ENCODE measurements at places on chromosomes 5 and 9.
A peak's percentile ranks its signal among the peaks of the same experiment; 100 is the strongest.

GRCh38 chr5:39947657-39948056 lies 522.9 kb upstream of the DAB2 start:
- no peaks in the 10 kb centered on the region for H3K27me3 ChIP-seq
- no peak overlapping the region for H3K4me3 ChIP-seq
- DNase-seq = no peak
- peaks cover 3% of the 10 kb centered on the region for H3K4me1 ChIP-seq

- H3K27ac ChIP-seq = no peak overlapping the region
- no peak for DNase-seq
- H3K4me3 ChIP-seq = no peak overlapping the region
Measured at GRCh38 chr5:174518512-174518911, 205.9 kb upstream of the MSX2 start.

GRCh38 chr5:160747987-160748386 lies 104.0 kb downstream of the ATP10B start:
- no peak for DNase-seq
- H3K4me1 ChIP-seq = no peaks in the 10 kb centered on the region
- peaks cover 3% of the 10 kb centered on the region for H3K27me3 ChIP-seq

GRCh38 chr5:149913436-149914419 lies 30.9 kb downstream of the PDE6A start:
- H3K27ac ChIP-seq = no peak overlapping the region
- no peak for DNase-seq
- H3K4me1 ChIP-seq = no peaks in the 10 kb centered on the region
- H3K36me3 ChIP-seq = no peaks in the 10 kb centered on the region
- peaks cover 8% of the 10 kb centered on the region for H3K27me3 ChIP-seq
- H3K4me3 ChIP-seq = no peak overlapping the region

GRCh38 chr5:151213803-151214613 lies 9.9 kb downstream of the CCDC69 start:
- no peaks in the 10 kb centered on the region for H3K27me3 ChIP-seq
- peaks cover 38% of the 10 kb centered on the region for H3K36me3 ChIP-seq
- peak overlapping the region; percentile 88 for H3K4me3 ChIP-seq
- DNase-seq = peak; percentile 86
- peaks cover 88% of the 10 kb centered on the region for H3K4me1 ChIP-seq

DNA sequence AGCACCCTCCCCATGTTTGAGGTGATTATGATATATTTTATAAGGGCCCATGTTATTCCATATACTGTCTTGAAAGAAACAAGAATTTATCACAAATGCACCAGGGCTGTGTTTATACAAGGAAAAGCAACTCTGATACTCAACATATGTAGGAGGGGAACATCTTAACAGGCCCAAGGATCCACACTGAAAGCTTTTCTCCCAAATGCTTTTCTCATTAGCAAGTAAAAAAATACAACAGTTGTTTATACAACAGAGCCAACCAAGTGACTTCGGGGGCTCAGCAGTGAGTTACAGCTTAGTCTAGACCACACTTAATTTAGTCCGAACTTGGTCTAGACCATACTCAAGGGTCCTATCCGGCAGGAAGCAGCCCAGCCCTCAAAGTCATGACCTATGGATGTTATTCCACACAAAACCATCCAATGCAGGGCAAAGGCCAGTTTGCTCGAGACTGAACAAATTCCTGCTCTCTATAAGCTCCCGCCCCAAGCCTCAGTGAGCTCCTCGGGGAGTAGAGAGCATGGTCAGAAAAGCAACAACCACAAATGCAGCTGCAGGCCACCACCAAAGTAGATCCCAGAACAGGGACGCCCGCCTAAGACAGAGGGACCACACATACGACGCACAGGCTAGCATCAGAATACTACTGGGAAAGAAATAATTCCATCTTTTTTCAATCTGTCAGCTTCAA lies 6.8 kb downstream of the GZMK start:
- peaks cover 48% of the 10 kb centered on the region for H3K4me1 ChIP-seq
- no peak overlapping the region for H3K27ac ChIP-seq
- H3K27me3 ChIP-seq = no peaks in the 10 kb centered on the region
- no peak overlapping the region for H3K4me3 ChIP-seq
- H3K36me3 ChIP-seq = peaks cover 3% of the 10 kb centered on the region

- no peak for DNase-seq
- H3K27ac ChIP-seq = no peak overlapping the region
- H3K36me3 ChIP-seq = no peaks in the 10 kb centered on the region
- H3K4me3 ChIP-seq = no peak overlapping the region
- H3K4me1 ChIP-seq = peaks cover 15% of the 10 kb centered on the region
- H3K27me3 ChIP-seq = peaks cover 11% of the 10 kb centered on the region
Measured at GRCh38 chr9:136850866-136851775, 1.0 kb upstream of the MAMDC4 start.

DNA sequence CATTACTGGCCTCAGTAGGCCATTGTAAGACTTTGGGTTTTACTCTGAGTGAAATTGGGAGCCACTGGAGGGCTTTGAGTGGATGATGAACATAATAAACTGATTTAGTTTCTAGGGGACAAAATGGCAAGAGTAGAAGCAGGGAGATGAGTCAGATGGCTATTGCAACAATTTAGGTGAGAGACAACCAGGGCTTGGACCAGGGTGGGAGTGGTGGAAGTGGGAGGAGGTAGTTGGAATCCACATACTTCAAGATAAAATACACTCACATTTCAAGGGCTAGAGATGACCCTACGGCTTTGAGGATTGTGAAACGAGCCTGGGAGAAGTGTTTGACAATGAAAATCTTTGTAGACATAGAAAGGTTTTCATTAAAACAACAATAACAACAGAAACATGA lies 136.3 kb downstream of the ACTBL2 start:
- no peaks in the 10 kb centered on the region for H3K36me3 ChIP-seq
- no peak overlapping the region for H3K27ac ChIP-seq
- H3K4me1 ChIP-seq = no peaks in the 10 kb centered on the region
- no peak for DNase-seq

DNA sequence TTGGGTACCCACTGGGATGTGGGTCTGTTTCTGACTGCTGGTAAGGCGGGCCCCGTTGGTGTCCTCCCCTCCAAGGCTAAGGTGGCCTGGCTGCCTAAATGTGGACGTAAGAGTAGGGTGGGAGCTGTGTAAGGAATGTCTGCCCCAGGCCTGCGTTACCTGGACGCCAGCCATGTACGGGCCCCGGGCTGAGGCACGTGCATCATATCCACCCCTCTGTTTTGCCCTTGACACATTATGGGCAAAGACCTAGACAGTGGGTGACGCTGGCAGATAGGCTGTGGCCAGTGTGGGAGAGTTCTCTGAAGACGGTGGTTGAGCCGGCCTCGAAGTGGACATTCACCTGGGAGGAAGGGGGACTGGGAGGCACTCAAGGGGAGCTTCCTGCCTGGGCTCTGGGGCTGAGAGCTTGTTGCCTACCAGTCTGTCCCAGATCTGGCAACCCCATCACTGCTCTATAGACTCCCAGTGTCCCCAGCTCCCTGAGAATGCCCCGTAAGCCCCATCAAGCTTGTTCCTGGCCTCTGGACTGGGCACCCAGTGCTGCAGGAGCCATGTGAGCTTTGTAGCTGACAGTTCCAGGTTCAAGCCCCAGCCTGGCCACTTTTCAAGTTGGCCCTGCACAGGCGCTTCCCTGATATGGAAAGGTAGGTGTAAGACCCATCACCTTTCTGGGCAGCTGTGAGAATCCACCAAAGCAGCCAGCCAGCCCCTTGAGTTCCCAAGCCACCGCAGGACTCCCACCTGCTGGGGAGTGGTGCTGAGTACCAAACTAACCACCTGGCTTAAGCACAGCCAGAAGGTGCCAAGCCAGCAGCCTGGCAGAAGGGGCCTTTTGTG lies 3.2 kb upstream of the PRR7 start:
- H3K36me3 ChIP-seq = peaks cover 20% of the 10 kb centered on the region
- H3K4me1 ChIP-seq = peaks cover 66% of the 10 kb centered on the region
- H3K27ac ChIP-seq = peak overlapping the region; percentile 18

- H3K27ac ChIP-seq = no peak overlapping the region
- H3K4me3 ChIP-seq = no peak overlapping the region
- no peaks in the 10 kb centered on the region for H3K36me3 ChIP-seq
- H3K4me1 ChIP-seq = peaks cover 18% of the 10 kb centered on the region
- no peak for DNase-seq
Measured at GRCh38 chr5:169577951-169578350, 5.6 kb upstream of the SPDL1 start.

DNA sequence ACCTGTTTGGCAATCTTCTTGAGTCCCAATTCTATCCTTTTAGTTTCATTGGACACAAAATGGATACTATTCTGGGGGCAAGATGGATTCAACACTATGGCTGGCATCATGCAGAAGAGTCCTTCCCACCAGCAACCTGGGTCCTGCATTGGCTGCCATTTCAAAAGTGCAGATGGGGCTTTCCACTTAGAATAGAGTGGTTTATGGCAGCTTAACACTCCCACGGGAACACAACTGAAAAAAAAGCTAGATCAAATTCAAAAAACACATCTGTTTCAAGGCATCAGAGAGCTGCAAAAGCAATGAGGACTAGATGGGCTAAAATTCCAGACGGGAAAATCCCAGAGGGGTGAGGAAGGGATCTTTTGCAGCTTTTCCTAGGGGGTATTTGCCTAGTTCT lies 11.2 kb upstream of the HMHB1 start:
- no peak overlapping the region for H3K27ac ChIP-seq
- H3K36me3 ChIP-seq = no peaks in the 10 kb centered on the region
- no peak overlapping the region for H3K4me3 ChIP-seq
- DNase-seq = no peak

- H3K4me1 ChIP-seq = peaks cover 2% of the 10 kb centered on the region
- no peak overlapping the region for H3K4me3 ChIP-seq
- no peak for DNase-seq
- peaks cover 13% of the 10 kb centered on the region for H3K27me3 ChIP-seq
Measured at GRCh38 chr5:133753856-133754255, 141.5 kb upstream of the FSTL4 start.

- no peaks in the 10 kb centered on the region for H3K36me3 ChIP-seq
- no peak for DNase-seq
- no peak overlapping the region for H3K4me3 ChIP-seq
- H3K4me1 ChIP-seq = no peaks in the 10 kb centered on the region
Measured at GRCh38 chr9:118882684-118883083, 486.6 kb downstream of the BRINP1 start.

DNA sequence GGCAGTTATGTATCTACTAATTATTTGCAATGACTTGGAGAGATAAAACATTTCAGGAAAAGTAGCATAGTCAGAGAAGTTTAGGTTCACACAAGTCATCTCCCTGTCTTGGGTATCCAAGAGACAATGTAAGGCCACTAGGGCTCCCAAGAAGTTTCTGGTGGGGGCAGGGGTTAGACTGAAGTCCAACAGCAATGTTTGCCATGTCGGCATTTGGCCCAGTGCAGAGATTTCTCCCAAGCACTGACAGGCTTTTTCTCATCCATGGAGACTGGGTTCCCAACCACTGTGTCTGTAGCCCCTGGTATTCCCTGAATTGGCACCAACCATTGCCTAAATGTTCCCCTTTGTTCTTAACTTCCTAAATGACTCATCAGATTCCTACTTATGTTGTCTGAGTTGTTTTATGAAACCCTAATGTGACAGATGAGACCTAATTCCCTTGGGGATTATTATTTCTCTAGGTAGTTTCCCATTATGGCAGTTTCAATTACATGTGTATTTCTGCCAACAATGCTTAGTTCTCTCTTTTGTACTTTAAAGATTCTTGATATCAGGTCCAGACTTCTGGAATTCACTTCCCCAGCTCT lies 103.6 kb upstream of the EGFLAM start:
- peaks cover 6% of the 10 kb centered on the region for H3K27me3 ChIP-seq
- H3K4me1 ChIP-seq = no peaks in the 10 kb centered on the region
- H3K4me3 ChIP-seq = no peak overlapping the region
- no peak overlapping the region for H3K27ac ChIP-seq

DNA sequence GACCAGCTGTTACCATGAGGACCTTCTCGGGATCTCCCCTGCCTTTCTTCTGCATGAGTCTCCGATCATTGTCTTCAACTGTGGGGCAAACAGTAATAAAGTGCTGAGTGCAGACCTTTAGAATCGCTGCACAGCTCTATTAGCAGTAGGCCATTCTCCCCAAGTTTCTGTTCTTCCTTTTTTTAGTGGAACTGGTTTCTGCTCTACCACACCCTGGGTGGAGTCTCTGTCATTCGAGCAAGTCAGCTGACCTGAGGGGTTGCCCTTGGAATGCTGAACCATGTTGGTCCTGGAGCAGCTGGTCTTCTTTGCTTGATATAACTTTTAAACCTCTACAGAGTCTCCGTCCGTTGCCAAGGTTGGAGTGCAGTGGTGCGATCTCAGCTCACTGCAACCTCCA lies 33.4 kb upstream of the GNPDA1 start:
- H3K4me1 ChIP-seq = no peaks in the 10 kb centered on the region
- H3K36me3 ChIP-seq = no peaks in the 10 kb centered on the region
- DNase-seq = no peak
- H3K4me3 ChIP-seq = no peak overlapping the region

DNA sequence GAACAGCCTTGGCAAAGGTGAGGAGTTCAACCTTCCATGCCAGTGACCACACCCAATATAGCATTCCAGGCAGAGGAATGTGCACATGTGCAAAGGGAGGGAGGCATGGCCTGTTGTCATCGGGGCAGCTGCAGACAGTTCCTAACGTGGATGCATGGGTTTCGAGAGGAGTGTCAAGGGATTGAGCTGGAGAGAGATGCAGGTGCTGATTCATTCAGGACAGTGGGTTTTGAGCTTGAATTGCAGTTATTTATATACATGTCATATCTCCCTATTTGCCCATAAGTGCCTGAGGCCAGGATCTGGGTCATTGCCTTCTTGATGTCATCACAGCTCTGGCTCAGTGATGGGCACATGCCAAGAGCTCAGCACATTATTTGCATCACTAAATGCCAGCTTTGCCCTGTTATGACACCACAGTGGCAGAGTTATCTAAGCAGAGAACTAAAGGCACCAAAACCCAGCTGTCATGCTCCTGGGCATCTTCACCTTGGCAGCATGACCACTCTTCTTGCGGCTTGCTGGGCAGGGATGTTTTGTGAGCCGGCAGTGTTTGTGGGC lies 278.0 kb downstream of the NTRK2 start:
- no peak overlapping the region for H3K4me3 ChIP-seq
- DNase-seq = no peak
- H3K27me3 ChIP-seq = no peaks in the 10 kb centered on the region
- H3K27ac ChIP-seq = no peak overlapping the region

DNA sequence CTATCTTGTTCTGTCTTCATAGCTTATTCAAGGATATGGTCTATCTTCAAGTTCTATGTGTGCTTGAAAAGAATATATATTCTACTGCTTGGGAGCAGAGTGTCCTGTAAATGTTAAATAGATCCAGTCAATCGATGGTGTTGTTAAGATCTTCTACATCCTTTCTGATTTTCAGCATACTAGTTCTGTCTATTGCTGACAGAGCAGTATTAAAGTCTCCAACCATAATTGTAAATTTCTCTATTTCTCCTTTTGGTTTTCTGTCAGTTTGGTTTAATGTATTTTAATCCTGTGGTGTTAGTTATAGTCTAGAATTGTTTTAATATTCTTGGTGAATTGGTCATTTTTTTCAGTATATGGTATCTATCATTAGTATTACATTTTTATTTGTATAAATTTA lies 124.0 kb upstream of the COX7C start:
- DNase-seq = no peak
- H3K27ac ChIP-seq = no peak overlapping the region
- no peaks in the 10 kb centered on the region for H3K36me3 ChIP-seq
- H3K4me1 ChIP-seq = no peaks in the 10 kb centered on the region
- peaks cover 2% of the 10 kb centered on the region for H3K27me3 ChIP-seq

GRCh38 chr9:136084063-136084944 lies 10.8 kb downstream of the NACC2 start:
- no peak overlapping the region for H3K27ac ChIP-seq
- DNase-seq = no peak
- H3K36me3 ChIP-seq = no peaks in the 10 kb centered on the region
- no peak overlapping the region for H3K4me3 ChIP-seq
- H3K27me3 ChIP-seq = no peaks in the 10 kb centered on the region

GRCh38 chr5:96677496-96677895 lies 15.3 kb downstream of the CAST start:
- no peak for DNase-seq
- H3K4me1 ChIP-seq = peaks cover 12% of the 10 kb centered on the region
- no peak overlapping the region for H3K4me3 ChIP-seq
- peaks cover 15% of the 10 kb centered on the region for H3K36me3 ChIP-seq
